ENCODE measurements at places on chromosomes 1 and 21.

GRCh38 chr21:45248893-45249381, 38.8 kb downstream of the POFUT2 start:
- DNase-seq = no peak

DNA sequence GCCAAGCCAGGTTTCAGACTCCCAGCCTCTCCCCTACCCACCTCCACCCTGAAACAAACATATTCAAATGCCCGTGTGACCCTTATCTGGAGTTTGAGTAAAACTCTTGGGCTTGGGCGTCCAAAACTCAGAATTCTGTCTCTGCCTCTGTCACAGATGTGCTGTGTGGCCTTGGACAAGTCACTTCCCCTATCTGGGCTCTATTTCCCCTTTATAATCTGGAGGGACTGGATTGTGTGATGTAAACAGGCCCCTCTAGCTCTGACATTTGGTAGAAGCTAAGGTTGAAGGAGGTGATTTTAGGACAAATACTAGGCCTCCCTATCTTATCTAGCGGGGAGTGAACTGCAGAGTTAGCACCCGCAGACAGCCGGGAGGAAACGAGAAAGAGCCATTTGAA, 67.5 kb downstream of the IGSF21 start:
- no peak for DNase-seq

DNA sequence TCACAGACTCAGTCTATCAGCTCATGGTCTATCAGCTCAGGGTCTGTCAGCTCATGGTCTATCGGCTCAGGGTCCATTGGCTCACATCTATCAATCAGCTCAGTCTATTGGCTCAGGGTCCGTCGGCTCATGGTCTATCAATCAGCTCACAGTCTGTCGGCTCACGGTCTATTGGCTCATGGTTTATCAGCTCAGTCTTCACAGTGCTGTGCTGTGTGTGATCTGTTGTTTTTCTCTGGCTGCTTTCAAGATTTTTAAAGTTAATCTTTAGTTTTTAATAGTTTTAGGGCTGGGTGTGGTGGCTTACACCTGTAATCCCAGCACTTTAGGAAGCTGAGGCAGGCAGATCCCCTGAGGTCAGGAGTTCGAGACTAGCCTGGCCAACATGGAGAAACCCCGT, 14.4 kb downstream of the C1orf159 start:
- DNase-seq = no peak

- DNase-seq = no peak
These were observed 60.3 kb upstream of the RGS18 start for GRCh38 chr1:192098001-192098400.

DNA sequence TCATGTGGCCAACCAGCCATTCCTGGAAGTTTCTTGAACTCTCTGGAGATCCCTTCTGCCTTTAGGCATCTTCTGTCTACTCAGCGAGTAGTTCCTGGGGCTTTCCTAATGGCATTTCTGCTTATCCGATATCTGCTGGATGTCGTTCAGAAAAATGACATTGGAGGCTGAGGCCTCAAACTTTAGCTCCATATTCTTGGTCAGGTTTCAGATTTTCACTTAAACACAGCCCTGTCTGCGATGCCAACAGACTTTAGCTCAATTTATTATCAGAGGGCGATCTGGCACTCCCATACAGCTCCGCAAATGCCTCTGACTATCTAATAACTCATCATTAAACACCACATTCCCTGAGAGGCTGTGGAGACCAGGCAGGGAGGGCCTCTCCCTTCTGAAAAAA, 46.3 kb upstream of the ETS2 start:
- no peak for DNase-seq

GRCh38 chr21:42456457-42456856, 39.6 kb downstream of the RSPH1 start:
- peak; percentile 20 for DNase-seq

GRCh38 chr1:116820369-116820768, 66.1 kb downstream of the CD2 start:
- DNase-seq = no peak

DNA sequence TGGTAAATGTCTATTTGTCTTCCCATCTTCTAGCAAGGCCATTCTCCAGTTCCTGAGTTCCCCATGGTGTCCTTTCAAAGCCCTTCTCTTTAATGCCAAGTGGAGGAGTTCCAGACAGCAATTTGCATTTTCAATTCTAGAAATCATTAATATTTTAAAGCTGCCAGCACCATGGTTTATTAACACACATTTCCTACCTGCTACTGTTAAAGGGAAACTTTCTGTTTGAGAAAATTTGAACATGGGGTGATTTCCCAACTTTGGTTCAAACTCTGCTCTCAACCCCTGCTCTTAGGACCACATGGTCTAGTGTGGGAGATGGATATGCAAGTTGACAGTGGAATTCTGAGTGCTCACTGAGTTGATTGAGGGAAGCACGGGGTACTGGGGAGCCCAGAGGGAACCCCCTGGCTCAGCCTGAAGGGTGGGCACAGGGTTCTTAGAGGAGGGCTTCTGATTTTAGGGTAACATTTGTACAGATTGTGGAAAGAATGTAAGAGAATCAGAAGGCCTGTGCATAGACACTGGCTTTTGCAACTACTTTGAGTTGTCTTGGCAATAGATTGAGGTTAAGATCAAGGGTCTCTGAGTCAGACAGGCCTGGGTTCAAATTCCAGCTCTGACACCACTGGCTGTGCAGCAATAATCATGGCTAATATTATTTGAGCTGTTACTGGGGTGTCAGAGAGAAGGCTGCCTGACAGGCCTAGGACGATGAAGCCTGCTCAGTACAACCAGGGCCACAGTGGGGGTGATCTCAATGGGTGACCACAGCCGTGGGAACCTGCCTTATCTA, 97.8 kb downstream of the BEND5 start:
- DNase-seq = no peak

- DNase-seq = no peak
These were observed 188.9 kb upstream of the MAP1LC3C start for GRCh38 chr1:242187816-242188215.

DNA sequence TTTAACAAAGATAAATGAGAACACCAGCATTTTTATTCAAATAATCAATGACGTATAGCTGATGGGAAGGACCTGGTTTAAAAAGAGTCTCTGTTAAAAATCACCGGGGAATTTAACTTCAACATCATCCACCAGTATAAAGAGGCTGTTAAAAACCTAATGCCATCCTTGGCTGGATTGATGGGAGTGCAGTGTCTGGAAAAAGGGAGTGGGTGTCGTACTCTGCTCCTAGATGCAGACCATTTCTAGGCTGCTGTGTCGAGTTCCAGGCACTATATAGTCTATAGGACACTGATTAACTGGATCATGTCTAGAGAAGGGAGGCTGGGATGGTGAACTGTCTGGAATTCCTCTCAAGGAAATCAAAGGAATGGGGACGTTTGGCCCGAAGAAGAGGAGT, 36.1 kb downstream of the DDX20 start:
- no peak for DNase-seq

DNA sequence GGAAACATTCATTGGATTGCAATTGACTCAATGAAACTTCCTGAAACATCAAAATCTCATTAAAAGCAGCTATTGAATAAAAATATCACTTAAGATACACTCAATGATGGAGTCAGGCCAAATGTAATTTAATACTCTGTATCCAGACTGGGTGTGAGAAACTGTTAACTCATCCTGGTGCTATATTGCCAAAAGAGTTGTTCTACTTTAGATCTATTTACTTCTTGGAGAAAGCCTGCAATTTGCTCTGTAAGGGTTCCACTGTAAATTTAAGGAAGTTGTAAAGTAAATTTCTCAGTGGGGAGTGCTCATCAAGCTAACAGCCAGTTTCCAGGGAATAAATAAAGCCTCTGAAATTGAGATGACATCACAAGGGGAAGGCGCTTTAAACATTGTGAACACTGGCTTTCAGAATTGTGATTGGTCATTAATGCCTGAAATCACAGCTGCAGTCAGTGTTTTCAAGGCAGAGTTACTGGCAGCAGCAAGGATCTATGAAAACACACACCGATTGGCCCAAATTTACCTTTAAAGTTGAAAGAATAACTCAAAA, 91.4 kb downstream of the OLFM3 start:
- no peak for DNase-seq

- DNase-seq = no peak
These were observed 8.2 kb downstream of the ADORA1 start for GRCh38 chr1:203135636-203136305.

- no peak for DNase-seq
These were observed 151.6 kb downstream of the GALNT2 start for GRCh38 chr1:230218667-230219066.

GRCh38 chr1:155850345-155850744, 6.7 kb downstream of the GON4L start:
- DNase-seq = no peak

DNA sequence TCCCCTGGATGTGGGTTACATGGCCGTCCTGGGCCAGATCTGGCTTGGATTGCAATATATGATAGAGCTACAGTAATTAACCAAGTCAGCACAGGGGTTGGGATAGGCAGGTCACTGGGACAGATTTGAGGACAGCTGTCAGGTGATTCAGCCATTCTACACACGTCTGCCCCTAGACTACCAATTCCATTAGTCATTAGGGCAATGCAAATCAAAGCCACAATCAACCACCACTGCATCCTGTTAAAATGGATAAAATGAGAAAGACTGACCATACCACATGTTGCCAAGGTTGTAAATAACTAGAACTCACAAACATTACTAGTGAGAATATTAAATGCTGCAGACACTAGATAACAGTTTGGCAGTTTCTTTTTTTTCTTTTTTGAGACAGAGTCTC, 16.0 kb downstream of the C21orf58 start:
- DNase-seq = no peak

GRCh38 chr1:58076258-58076657, 470.3 kb downstream of the OMA1 start:
- DNase-seq = no peak

- DNase-seq = peak; percentile 65
These were observed 4.0 kb upstream of the GPR3 start for GRCh38 chr1:27388337-27389005.

All from activated gamma-delta T cell treated with anti-CD3 and anti-CD28 coated beads, Interleukin-2, amount 50 U/mL, for 16 hours (primary cell).